ENCODE measurements at places on chromosomes 2 and 18.

- DNase-seq = peak; percentile 81
These were observed 861 bp upstream of the SEMA4C start for GRCh38 chr2:96870626-96871255.

DNA sequence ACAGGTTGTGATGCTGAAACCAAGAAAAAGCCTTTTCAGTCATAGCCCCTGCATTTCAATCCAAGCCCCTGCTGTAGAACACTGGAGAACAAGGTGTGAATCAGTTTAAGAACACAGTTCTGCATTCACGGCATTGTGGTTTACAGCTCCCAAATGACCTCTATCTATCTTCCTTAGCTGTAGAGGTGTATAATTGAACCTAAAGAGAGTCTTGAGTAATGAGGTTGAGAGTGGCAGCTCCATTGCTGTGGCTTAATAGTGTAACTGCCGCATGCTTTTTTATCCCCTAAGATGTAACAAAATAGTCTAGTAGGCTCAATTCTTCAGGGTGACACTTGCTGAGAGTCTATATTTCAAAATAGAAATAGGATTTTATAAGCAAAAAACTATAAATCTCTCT lies 121.3 kb upstream of the EPHA4 start:
- DNase-seq = no peak

DNA sequence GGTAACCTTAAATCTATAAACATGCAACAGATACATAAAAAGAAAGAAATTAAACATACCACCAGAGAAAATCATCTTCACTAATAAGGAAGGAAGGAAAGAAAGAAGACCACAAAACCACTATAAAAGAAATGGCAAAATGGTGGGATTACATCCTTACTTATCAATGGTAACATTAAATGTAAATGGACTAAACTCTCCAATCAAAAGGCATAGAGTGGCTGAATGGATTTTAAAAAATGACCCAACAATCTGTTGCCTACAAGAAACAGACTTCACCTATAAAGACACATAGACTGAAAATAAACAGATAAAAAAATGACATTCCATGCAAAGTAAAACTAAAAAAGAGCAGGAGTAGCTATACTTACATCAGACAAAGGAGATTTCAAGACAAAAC lies 195.4 kb downstream of the GALNT13 start:
- no peak for DNase-seq

DNA sequence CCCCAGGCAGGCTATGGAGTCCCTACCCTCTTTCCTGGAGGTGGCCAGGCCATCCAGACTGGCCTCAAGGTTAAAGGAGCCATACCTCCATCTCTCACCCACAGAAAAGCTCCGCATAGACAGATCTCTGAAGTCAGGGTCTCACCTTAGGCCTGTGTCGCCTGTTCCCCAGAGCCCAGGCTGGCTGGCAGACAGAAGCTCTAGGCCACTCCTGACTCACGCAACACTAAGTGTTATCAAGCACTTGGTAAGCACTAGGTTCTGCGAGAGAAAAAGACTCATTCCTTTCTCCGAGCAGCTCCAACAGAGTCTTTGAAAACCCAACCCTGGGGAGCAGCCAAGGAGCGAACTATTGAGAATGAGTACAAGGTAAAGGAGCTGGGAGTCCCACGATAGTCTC lies 6.1 kb downstream of the SMAD7 start:
- DNase-seq = no peak

- no peak for DNase-seq
These were observed 59.0 kb downstream of the SEPTIN10 start for GRCh38 chr2:109554758-109555157.

DNA sequence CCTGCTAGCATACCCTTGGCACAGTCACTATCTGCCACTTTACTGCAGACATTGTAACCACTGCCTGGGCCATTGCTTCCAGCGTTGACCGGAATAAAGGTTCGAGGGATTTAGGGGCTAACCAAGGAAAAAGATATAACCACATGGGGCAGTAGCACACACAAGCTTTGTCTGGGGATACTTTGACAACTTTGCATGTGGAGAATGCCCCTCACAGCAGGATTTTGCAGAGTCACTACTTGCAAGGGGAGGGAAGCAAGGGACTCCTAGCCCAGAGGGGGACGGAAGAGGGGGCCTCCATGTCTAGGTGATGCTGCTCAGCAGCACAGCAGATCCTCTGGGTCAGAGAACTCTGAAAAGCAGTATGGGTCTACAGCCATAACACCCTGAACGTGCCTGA lies 138.7 kb downstream of the SPP2 start:
- DNase-seq = no peak

- no peak for DNase-seq
These were observed 302.8 kb upstream of the CRIM1 start for GRCh38 chr2:36052819-36053218.

DNA sequence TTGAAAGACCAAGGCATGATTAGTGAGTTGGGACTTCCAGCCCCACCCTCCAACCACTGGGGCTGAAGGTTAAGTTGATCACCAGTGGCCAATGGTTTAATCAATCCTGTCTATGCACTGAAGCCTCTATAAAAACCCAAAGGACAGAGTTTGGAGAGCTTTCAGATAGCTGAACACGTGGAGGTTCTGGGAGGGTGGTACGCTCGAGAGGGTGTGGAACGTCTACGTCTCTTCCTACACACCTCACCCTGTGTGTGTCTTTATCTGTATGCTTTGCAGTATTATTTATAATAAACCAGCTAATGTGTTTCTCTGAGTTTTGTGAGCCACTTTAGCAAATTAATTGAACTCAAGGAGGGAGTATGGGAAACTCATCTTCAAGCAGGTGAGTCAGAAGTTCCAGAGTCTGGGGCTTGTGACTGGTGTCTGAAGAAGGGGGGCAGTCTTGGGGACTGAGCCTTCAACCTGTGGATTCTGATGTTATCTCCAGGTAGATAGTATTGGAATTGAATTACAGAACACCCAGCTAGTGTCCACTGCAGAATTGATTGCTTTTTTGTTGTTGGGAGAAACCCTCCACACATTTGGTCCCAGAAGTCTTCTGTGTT lies 20.3 kb downstream of the ACTR3 start:
- no peak for DNase-seq

GRCh38 chr18:32383050-32383819 lies 87.4 kb downstream of the GAREM1 start:
- no peak for DNase-seq

DNA sequence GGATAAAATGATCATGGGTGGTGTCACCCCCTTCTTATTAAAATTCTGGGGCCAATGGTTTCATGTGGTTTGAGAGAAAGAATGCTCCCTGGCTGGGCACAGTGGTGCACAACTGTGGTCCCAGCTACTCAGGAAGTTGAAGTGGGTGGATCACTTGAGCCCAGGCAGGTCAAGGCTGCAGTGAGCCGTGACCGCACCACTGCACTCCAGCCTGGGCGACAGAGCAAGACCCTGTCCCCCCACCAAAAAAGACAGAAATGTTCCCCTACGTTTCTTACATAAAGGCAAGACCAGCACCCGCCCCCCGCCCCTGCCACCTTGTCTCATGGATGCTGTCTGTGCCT lies 53.0 kb upstream of the ID2 start:
- DNase-seq = no peak

DNA sequence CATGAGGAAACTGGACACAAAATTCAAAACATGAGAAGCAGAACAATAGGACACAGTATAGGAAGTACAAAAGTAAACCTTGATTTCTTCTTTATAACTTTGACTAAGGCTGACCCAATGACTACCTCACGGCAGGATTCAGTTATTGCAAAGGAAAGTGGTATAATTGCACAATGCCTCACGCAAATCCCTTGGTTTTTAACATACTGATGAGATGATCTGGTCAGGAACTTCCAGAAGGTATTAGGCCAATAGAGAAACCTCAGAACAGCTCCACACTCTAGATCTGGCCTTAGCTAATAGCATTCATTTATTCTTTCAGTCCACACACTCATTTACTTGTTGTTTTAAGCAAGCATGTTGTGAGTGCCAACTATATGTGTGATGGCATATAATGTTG lies 1526.9 kb upstream of the ACVR2A start:
- no peak for DNase-seq

DNA sequence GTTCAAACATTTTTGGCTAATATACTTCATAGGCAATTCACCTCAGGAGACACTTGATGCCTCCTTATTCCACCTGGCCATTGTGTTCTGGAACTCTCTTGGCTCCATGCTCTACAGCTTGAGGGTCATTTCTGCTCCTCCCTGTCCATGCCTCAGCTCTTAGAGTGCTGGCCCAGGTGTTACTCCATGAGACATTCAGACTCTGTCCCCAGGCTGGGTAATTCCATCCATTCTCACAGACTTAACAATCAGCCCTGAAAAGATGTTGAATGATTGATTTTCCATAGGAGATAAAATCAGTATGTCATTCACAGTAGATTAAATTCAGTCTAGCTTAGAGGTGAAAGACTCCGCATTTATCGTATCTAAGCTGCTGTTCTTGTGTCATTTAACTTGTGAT lies 168.6 kb upstream of the CWC22 start:
- no peak for DNase-seq

- peak; percentile 42 for DNase-seq
These were observed 2.6 kb upstream of the FZD5 start for GRCh38 chr2:207772081-207772843.

GRCh38 chr2:8477552-8478470 lies 204.0 kb upstream of the ID2 start:
- DNase-seq = peak; percentile 58

DNA sequence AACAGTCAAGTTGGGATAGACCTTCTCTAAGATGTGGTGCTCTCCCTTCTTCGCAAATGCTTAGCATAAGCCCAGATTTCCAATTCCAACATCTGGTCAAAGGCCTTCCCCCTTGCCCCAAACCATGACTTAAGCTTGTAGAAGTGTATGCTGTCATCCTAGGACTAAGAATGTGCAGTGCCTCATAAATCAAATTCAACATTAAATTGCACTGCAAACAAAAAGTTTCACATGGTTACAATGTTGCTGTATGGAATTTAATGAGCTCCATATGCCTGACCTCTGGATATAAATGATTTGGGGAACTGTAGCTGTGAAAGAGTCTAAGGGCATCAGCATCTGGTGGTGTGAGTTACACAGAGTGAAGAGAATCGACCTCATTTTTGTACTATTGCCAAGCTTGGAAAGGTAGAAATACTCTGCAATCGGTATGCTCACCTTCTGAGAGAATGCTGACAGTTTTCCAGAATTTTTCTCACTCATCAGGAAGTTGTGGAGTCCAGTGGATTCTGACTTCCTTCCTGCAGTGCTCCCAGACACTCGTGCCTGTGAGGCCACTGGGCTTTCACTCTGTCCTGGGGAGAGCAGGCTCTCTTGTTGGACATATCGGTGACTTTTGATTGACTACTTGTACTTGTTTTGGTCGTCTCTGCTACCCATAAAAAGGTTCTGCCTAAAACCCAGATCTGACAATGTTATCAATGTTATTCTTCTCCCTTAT lies 40.6 kb downstream of the FASTKD2 start:
- no peak for DNase-seq
